ENCODE measurements at places on chromosomes 7 and 10.

DNA sequence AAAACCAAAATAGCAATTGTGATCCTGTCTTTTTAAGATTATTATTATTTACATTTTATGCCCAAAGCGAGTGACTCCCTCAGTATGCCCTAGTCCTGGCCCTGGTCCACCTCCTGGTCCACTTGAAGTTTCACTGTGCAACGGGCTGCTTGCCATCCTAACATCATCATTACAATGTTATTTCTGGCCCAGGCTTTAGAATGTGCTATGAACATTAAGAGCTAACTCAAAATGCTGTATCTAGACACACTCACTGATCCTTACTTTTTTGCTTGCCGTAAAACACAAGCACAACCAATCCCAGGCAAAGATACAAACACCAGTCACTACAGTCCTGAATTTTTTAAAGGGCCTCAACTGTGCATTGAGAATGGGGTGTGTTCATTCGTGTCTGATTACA is 38.4 kb downstream of the RHOBTB1 start:
- no peak for DNase-seq

GRCh38 chr7:46713868-46714596 is 793.0 kb upstream of the IGFBP3 start:
- no peak for DNase-seq

DNA sequence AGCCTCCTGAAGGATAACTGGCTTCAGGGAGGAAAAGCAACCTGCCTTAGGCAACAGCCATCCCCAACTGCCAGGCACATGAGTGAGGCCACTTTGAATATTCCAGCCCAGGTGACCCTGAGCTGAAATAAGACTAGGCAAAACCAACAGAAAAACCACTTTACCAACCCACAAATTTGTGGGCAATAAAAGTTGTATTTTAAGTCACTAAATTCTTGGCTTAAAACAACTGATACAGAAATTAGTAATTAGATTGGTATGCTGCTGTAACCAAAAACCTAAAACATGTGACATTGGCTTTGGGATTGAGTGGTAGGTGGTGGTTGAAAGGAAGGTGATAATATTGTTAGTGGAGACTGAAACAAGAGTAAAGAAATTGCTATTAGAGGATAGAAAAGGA is 39.9 kb downstream of the ABCB4 start:
- DNase-seq = no peak

DNA sequence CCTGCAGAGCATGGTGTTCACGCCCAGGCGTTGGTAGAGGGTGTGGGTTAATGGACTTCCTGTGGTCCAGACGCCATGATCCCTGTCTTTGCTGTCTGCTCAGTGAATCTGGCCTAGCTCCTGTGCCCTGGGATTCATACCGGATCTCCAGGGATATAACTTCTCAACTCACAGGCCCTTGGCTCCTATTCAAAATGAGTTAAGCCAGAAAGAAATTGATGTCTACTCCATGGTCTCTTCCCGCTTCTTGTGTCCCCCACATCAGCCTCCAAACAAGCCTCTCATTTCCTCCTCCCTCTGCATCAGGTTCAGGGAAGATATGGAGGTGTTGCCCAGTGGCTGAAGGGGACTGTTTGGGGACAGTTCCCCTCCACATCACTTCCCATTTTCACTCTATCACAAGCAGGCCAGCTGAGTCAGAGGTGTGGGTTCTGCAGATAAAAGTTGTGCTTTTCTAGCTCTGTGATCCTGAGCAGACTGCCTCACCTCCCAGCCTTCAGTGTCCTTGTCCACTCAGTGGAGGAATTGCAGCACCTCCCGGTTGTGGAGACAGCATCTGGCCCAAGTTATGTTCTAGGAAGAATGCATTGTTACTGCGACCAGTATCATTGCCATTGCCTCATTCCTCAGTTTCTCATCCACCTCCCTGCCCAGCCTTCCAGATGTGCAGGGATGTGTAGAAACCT is 22.5 kb downstream of the AKR1E2 start:
- no peak for DNase-seq

DNA sequence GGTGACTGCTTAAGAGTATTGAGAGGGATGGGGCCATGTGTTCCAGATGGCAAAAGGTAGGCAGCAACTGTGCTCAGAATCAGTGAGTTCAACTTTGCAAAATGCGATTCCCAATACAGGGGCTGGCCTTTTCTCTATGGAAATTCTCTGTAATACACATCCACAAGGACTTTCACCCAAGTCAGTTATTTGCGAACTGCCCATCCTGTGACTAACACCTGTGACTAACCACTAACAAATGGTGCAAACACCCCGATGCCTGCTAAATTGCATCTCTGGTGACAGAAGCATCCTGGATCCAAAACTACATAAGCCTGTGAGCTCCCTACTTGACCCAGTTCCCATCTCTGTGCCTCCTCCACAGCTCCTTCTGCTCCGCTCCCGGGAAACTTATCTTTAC is 9.0 kb upstream of the CUZD1 start:
- DNase-seq = no peak

GRCh38 chr10:1047937-1048336 is 982 bp downstream of the IDI1 start:
- no peak for DNase-seq

GRCh38 chr10:12269056-12269455 is 73.1 kb downstream of the CDC123 start:
- DNase-seq = no peak

DNA sequence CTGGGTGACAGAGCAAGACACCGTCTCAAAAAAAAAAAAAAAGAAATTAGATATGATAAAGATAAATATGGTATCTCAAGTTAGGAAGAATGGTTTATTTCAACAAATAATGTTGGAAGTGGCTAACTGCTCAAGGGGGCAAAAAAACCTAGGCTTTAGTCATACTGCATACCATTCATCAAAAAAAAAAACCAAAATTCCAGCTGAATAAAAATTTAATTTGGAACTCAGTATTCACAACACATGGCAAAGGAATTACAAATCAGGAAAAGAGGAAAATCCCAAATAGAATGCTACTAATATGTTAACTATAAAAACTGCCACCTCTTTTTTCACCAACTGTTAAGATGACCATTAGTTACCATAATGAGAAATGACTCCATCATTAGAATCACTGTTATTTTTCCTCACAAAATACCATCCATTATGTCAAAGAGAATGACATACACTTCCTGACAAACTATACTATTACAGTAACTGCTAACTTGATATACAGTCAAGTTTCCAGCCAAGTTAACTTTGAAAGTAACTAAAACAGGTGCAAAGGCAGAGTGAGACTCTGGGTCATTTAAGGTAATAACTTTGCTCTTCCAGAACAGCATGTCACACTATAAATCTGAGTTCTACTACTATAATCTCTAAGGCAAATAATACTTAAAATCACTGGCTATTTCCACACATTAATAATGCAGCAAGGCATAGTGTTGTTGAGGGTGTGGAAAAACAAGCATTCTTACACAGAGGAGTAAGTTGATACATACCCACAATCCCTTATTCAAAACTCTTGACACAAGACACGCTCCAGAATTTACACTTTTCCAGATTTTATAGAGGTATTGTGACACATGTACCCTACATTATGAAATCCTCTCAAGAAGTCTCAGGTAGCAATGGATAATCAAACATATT is 10.2 kb downstream of the KBTBD2 start:
- DNase-seq = no peak

DNA sequence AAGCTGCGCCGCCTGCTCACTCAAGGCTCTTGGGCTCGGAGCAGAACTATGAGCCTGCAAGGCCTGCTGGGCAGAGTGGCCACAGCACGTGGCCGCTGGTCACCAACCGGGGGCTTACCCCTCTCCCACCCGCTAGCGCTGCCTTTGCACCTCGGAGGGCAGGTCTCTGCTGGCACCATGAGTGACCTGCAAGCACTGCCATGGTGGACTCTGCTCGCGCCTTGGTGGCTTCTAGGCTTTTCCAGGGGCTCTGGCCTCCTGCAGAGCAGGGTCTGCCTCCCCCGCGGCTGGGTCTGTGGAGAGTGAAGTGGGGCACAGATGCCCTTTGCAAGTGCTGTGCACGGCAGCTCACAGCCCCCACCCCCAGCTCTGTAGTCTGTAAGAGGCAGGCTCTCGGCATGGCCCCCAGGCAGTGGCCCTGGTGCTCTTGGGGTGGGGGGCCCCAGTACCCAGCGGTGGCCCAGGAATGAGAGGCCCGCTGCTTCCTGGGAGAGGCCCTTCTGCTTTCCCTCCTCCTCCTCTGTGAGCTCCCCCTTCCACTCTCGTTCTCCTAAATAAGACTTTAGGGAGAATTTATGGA is 119.6 kb downstream of the INPP5A start:
- DNase-seq = no peak

DNA sequence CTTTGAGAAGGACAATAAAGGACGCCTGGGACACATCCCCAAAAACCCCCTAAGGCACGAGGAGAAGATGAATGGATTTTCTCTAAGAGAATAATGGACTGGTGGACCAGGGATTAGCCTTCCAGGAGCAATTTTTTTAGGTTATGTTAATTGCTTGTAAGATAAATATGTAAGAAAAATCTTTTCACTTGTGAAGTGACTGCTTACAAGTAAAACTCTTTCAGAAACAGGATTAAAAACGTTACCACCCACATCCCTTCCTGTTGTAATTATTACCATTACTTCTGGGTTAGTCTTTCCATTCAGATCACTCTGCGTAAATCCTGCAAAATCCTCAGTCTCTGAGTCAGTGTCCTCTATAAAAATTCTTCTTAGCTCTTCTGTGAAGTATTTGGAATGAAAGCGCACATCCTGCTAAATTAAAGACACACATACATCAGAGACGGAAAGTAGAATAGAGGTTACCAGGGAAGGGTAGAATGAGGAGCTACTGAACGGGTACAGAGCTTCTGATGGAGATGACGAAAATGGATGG is 34.3 kb downstream of the CDCA7L start:
- no peak for DNase-seq

- DNase-seq = no peak
These were observed 52.0 kb downstream of the TSPAN15 start for GRCh38 chr10:69503001-69503895.

GRCh38 chr7:21616091-21616490 is 73.3 kb downstream of the DNAH11 start:
- no peak for DNase-seq

DNA sequence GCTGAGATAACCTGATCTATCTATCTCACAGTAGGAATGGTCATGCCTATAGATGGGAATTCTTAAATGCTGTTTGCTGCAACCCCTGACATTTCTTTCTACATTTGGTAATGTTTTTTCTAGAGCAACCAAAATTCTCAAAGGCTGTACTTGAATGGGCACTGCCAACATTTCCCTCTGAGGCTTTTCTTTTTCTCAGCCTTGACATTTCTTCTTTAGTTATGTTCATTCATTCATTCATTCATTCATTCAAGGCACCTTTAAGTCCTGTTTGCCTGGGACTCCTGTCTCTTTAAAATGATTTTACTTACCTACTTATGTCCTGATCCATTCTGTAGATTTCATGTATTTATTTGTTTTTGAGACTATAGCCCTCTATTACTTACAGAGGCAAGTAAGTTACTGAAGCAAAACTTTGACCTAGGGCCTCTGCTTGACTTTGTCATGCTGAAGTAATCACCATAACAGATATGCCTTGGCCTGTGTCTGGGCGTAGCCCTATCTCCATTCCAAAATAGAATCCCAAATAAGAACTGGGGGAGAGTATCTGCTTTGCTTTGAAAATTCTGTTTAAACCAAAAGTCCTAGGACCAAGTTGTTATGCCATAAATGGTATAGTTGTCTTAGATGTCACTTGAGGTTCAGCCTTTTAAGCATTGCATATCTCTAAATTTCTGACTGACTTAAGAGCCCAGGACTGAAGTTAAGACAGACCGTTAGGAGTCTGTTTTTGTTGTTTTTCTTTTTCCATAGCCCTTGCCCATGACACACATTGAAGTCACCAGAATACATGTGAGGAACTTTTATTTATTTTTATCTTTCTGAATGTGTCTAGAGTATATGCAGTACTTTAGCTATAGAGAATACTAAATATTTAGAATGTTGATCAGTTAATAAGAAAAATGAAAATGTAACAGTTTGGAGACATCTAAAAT is 59.2 kb downstream of the AKAP9 start:
- no peak for DNase-seq

GRCh38 chr7:115096262-115096661 is 174.4 kb downstream of the MDFIC start:
- DNase-seq = no peak

DNA sequence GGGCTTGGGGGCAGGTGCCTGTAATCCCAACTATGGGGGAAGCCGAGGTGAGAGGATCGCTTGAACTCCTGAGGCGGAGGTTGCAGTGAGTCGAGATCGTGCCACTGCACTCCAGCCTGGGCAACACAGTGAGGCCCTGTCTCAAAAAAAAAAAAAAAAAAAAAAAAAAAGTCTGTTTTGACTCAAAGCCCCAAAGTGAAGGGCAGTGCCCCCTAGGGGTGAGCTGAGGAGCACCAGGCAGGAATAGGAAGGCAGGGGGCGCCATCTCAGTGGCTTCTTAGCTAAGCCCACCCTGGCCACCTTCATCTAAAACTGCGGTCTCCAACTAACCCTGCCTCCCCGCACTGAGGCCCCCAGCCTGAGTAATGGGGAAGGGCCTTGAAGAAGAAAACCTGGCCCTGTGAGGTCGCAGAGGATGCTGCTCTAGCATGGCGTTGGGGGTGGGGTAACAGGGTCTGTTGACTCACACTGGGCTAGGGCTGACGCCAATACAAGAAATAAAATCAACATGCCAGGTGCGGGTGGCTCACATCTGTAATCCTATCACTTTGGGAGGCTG is 9.8 kb downstream of the PODXL start:
- no peak for DNase-seq

- DNase-seq = no peak
These were observed 96.4 kb downstream of the LRRC18 start for GRCh38 chr10:48843198-48843597.

- no peak for DNase-seq
These were observed 220.5 kb upstream of the SEMA3D start for GRCh38 chr7:85407391-85407790.

- DNase-seq = no peak
These were observed 219.5 kb upstream of the ZNF804B start for GRCh38 chr7:88540012-88540411.

- no peak for DNase-seq
These were observed 141.8 kb upstream of the CHST15 start for GRCh38 chr10:124235232-124235631.

- DNase-seq = no peak
These were observed 33.0 kb upstream of the PLXNA4 start for GRCh38 chr7:132609222-132609621.

DNA sequence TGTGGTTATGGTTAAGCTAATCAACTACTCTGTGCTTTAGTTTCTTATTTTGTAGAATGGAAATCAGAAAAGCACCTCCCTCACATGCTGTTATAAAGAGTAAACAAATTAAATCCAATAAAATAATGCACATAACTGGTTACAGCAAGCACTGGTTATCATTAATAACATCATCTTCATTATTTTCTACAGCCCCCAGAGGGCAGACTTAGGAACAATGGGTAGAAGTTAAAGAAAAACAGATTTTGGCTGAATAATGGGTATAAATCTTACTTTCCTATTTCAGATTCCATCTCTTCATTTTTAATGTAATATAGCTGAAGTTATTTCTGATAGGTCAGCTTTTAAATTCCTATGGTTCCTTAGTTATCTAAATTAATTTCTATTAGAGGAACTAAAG is 126.5 kb downstream of the DOCK4 start:
- no peak for DNase-seq

GRCh38 chr7:21041666-21042065 is 255.0 kb upstream of the SP8 start:
- DNase-seq = no peak

GRCh38 chr10:124292911-124293615 is 125.7 kb downstream of the OAT start:
- DNase-seq = no peak

Data from forelimb muscle (tissue), 1 donor.